Stimulated activated CD4-positive, alpha-beta T cell treated with anti-CD3 and anti-CD28 coated beads, Interleukin-1b, Interleukin-23, amount 100 ng/mL, for 1 hour (primary cell): ENCODE measurements at places on chromosomes 3 and 15.

DNA sequence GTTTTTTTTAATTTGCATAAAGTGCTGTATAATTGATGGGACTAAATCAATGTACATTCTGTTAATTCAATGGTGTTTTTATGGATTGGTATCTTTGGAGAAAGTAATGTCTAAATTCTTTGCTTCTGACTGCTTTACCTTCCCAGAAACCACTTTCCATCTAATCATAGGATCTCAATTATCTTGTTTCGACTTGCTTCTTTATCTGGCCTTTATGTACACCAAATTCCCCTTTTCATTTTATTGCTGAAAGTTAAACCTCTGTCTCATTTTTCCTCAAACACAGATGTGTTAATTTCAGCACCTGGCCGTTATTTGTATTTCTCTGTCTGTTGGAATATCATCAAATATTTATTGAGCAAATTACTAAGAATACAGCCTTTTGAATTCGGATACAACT, 287.3 kb upstream of the GBE1 start:
- DNase-seq = no peak

- DNase-seq = no peak
These were observed 283.3 kb upstream of the RGMA start for GRCh38 chr15:93372208-93372864.

GRCh38 chr3:35200056-35200455, 439.3 kb upstream of the ARPP21 start:
- DNase-seq = no peak

DNA sequence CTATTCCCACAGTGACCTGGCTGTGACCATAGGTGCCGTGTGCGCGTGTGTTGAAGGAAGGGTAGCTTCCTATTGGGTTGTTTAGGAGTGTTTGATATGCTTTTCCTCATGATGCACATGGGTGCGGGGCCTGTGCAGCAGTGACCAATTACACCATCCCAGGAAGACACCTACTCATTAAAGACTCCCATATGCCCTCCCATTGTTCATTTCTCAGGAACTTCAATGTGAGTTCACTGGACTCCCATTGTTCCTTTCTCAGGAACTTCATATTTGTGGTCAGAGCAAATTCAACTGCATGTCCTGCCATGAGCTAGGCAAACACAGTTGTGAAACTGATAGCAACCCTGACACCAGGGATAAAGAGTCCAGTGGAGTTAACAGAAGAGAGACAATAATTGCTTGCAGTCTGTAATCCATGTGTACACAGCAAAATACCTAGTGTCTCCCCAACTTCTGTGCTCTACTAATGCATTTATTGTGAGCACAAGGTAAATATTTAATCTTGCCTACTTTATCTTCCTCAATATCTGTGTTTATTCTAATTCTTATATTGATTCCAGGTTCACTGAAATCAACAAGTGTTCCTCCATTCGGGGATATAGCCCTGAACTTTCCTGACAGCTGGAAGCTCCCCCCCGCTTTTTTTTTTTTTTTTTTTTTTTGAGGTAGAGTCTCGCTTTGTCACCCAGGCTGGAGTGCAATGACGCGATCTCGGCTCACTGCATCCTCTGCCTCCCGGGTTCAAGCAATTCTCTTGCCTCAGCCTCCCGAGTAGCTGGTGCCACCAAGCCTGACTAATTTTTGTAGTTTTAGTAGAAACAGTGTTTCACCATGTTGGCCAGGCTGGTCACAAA, 57.5 kb upstream of the GCNT3 start:
- no peak for DNase-seq

- no peak for DNase-seq
These were observed 4.5 kb downstream of the HEMK1 start for GRCh38 chr3:50573566-50574443.

GRCh38 chr3:101383156-101383575, 62.8 kb upstream of the IMPG2 start:
- no peak for DNase-seq

GRCh38 chr3:39358333-39358732, 24.8 kb upstream of the SLC25A38 start:
- no peak for DNase-seq

DNA sequence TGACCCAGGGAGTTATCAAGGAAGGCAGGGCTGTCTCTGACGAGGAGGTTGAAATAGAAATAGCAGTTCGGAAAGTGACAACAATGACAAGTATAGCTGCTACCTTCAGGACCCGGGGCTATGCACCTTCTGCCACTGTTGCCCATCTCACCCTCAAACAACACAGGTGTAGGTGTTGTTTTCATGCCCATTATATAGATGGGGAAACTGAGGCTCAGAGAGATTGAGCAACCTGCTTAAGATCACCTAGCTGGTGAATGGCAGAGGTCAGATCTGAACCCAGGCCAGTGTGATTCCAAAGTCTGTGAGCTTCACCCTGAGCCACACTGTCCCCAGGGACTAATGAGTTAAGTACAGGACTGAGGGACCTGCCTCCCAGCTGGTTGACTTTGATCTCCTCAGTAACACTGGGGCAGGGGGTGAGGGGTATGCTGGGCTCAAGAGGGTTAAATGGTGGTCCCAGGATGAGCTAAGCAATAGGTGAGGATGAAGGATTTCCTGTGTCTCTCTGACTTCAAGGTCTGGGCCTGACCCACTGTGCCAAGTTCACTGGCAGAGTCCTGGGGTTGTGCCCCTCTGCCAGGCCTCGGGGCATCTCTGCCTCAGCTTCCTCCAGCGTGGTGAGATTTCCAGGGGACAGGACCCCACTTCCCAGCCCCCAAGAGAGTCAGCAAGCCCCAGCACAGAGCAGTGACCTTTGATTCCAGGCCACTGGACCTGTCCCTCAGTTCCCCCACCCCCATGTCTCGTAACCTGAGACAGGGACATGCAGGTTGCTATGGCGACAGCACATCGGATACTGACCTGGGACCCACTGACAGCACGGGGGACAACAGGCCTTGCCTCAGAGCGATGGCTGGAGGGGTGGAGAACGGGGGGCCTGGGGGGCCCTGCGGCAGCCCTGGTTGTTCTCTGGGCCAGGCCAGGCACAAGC, 35.0 kb downstream of the ATP2B2 start:
- DNase-seq = no peak

GRCh38 chr15:92383519-92384324, 10.0 kb upstream of the ST8SIA2 start:
- no peak for DNase-seq

GRCh38 chr3:131174752-131175151, 148.1 kb downstream of the NEK11 start:
- no peak for DNase-seq

DNA sequence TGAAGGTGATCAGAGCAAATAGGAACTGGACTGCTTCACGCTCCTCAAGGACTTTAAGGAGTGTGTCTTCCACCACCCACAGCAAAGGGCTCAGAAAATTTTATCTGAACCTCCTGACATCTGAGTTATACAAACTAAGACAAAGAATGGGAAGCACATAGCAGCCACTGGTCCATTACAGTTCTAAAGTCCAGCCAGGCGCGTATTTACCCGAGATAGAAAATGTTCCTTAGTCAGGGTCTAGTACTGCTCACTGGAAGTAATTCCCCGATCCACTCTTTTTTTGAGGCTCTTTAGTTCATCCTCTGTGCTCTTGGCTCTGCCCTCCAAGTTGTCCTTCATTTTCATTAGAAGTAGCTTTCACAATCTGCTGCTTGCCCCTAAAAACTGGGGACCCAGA, 88.5 kb upstream of the GOLGA8J start:
- no peak for DNase-seq

DNA sequence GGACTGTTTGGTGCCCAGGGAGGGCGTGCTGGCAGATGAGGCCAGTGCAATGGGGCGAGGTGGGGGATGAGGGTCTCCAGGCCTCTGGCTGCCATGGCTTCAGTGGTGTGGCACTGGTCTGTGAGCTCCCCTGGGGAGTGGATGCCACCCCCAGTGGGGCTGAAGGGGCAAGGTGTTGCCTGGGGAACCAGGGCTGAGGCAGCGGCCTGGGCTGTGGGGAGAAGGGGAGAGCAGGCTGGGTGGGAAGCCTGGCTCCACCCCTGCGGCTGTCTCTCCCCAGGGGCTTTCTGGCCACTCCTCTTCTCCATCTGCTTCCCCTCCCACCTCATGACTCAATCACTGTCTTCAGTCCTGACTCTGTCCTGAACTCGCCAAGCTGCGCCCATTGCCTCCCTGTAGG, 88.4 kb upstream of the TLE3 start:
- no peak for DNase-seq

DNA sequence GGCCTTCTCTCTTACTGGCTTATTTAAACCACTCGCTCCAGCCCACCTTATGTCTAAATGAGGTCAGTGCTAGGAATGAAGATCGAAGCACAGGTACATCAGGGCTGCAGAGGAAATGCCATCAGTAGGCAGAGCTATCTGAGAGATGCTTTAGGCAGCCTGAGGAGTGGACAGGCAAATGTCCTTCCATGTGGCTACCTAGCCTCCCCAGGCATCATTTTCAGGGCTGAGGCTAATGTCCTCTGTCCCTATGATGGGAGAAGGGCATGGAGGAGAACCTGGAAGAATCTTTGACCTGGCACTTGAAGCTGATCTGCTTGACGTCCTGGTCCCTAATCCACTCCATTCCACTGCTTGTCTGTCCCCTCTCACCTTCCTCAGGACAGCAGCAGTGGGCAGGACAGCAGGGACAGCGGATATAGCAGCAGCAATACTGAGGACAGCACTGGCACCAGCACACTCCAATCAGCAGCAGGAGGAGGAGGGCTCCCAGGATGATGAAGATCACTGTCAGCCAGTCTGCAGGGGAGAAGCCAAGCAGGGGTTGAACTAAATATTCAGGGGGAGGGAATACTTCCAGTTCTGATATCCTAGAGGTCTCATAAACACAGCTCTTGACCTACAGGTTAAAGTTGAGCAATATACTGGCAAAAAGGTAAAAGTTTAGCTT, 21.0 kb downstream of the ILDR1 start:
- DNase-seq = no peak

DNA sequence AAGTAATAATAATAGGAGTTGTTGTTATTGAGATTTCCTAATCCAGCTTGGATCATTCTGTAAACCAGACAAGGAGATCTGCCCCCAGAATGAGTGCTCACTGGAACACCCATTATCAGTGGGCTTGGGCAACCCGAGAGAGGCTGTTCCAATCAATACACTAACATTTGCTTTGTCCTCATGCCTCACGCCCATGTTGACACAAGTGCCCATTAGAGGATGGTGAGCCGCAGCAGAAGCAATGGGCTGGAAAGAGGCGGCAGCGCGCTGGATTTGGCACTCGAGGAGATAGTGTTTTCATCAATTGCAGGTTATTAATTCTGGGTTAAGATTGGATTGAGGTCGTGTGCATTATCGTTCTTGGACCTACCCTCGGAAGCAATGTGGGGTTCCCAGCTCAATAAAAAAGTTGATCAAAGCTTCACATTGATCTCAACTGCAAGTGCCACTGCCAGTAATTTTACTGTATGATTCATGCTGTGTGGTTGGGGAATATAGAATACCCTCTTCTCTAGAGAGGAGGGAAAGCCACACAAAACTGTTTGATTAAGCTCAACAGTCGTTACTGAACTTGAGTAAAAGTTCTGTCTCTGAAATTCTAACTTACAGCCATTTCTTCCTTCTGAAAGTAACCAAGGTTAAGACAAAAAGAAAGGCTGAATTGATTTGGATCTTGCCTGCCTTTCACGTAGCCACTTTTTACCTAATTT, 15.7 kb downstream of the LYZL4 start:
- DNase-seq = no peak

- DNase-seq = no peak
These were observed 316.9 kb upstream of the ICE2 start for GRCh38 chr15:60795889-60796288.

- no peak for DNase-seq
These were observed 5.0 kb downstream of the VGLL4 start for GRCh38 chr3:11638495-11639358.

DNA sequence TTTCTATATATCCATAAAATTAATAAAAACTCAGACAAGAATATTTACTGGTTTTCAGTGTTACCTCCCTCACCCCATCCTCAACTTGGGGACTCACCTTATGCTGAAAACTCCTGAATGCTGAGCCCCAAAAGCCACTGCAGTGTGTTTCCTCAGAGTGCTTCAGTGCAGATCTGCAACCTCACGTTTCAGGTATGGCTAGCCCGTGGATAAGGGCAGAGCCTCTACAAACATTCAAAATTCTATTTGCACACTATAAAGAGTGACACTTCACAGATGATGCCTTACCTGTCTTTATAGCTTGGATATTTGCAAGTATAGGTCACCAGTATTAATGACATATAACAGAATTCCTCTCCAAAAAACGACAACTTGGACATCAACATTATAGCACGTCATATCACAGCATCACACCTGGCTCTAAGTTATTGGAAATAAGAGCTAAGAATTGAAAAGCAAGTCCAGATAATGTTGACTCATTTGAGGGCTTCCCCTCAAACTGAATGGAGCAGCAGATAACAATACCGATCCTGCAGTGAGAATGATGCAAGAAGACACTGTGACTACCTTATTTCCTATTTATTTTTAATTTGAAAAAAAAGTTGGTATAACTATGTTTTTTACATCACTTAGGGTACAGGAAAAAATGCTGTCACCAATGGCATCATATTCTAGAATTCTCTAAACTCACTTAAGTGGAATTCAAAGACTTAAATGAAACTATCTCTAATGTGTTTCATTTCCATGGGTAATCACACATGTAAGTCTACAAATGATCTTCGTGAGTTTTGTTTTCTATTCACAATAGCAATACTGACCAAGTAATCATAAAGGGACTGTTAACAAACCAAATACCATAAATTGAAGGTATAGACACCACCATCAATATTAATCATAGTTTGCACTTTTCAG, 40.7 kb upstream of the RSL24D1 start:
- DNase-seq = no peak

GRCh38 chr15:31275331-31276262, 51.0 kb upstream of the KLF13 start:
- DNase-seq = no peak

DNA sequence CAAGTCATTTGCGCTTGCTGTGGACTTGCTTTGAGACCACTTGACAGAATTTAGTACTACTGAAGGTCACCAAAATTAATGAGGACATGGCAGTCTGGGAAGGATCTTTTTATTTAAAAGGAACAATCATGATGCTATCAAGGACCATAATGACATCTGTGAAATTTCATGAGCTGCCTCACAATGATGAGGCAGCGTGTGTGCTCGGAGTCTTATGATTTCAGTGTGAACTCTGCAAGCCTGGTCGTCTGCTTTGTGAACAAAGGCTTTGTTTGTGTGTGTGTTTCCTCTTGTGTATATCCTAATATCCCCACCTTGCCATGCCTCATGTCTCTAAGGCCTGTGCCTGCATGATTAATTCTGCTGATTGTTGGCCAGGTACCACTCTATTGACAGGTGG, 46.7 kb downstream of the RAD54L2 start:
- DNase-seq = no peak

DNA sequence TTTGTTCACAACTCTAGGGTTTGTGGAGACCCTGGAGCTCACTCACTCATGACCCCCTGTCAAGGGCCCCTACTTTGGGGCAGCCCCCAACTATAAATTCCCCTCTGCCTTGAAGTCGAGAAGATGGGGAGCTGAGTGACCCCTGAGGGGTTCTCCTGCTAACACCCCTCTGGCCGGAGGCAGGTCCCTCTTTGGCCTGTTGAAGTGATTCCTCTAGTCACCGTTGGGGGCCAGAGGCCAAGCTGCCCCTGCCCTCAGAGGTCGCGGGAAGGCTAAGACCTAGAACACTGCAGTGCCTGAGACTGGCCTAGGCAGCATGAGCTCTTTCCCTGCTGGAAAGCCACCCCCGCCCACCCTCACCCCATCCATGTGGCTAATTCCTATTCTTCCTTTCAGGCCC, 15.4 kb upstream of the SKOR1 start:
- DNase-seq = no peak
